ENCODE measurements at places on chromosomes 11 and 22.

DNA sequence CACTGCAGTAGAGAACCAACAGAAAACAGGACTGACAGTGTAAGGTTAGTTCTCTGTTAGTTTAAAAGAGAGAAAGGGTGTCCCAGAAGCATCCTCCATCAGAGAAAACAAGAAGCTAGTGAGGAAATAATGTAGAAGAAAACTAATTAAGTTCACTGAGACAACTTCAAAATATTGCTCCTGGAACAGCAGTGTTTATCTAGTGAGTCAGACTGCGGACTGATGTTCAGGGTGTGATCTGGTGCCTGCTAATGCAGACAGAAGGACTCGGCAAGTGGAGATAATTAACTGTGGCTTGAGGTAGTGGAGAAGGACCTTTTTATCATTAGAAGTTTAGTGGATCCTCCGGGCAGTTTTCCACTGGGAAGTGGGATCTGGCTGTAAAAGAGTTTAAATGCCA lies 55.4 kb downstream of the CDON start:
- DNase-seq, result no peak

- DNase-seq, result no peak
These were observed 1.3 kb upstream of the SLC39A13 start for GRCh38 chr11:47406896-47407745.

- no peak for DNase-seq
These were observed 111.1 kb downstream of the CTTN start for GRCh38 chr11:70509476-70509875.

- DNase-seq, result no peak
These were observed 1419.0 kb downstream of the TBC1D22A start for GRCh38 chr22:48181263-48181955.

- DNase-seq, result peak; percentile 100
These were observed at the start of gene FHIP1B for GRCh38 chr11:6234387-6235107. TSS of gene FHIP1B (minus strand) at chr11:6234636. CDS start at chr11:6224516, 10,120 bp downstream.

GRCh38 chr22:47205081-47205491 lies 442.6 kb downstream of the TBC1D22A start:
- no peak for DNase-seq

DNA sequence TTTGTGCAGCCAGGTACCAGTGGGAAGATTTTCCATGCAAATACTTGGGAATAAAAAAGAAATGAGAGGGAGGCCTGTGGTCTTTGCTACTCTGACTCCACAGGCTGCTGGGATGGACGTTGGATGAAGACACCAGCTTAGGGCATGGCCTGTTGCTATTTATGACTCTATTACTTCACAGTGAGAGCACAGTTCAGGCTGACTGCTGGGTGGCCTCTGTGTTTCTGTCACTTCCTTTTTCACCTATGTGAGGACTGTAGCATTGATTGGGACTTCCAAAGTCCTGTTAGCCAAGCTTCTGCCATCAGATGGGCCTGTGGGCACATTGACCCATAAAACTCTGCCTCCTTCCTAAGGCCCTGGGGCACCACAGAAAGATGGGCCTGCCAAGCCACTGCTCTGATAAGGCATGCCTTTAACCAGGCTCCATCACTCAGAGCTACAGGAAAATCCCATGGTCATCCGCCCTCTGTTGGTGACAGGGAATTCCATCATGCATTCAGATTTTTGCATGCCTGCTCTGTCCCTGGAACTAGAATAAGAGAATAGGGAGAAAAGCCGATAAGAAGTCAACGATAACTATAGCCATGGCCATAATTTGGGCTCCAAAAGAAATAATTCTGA lies 64.6 kb downstream of the KCNJ1 start:
- DNase-seq, result no peak

DNA sequence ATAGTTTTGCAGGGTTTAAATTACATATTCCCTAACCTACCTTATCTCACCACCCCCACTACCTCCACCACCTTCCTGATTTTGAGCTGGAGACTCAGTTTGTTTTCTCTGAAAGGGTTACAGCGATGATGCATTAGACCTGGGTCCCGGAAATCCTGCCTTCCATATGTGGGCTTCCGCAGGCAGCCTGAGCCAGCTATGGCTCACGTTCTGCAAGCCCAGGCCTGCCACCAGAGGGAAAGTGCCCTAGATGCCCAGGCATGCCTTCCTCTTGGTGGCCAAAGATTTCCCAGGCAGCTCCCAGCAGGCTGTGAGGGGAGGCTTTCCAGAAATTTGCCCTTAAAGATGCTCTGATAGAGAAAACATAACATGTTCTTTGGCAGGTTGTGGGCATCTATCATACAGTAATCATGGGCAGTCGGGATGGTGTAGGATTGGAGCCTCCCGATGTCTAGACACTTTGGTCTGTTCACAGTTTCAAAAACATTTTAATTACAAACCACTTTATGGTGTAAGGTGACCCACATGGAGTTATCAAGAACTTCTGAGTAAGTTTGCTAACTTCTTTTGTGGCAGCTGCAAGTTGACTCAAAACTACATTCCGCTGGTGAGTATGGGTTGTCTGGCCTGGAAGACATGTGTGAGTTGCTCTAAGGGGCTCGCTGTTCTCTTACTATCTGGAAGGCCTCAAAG lies 79.3 kb downstream of the MICAL2 start:
- DNase-seq, result no peak

GRCh38 chr11:110860461-110860860 lies 148.2 kb upstream of the ARHGAP20 start:
- no peak for DNase-seq

DNA sequence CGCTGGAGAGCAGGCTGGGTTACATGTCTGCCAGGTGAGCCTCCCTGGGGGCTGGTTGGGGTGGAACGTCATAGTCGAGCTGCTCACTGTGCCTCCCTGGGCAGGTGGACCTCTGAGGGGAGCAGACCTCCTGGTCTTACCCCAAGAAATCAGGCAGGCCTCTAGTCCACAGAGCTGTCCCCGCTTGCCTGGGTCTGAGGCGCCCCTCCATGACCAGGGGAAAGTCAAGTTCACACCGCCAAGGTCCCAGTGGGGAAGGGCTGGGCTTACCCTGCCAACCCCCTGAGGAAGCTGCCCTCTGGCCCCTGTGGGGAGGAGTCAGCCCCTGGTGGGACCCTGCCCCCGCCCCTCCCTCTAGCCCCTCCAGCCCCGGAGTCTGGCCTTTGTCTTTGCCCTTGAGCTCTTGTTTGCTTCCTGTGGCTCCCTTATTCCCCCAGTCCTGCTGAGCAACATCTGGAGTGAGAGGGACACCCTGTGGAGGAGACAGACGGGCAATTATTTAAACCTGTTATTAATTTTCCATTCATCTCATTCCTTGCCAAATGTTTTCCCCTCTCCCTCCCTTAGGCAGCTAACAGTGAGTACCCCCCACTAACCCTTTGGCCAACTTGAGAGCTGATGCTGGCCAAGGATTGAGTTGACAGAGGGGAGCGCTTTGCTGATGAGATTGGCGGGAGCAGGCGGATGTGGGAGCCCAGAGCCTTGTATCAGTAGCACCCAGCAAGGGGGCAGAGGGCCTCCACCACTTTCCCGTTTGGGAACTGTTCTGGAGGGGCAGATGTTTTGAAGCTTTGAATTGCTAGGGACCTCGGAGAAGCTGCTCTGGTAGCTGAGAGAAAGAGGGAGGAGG lies 83.4 kb downstream of the CEP164 start:
- DNase-seq, result no peak

- no peak for DNase-seq
These were observed 109.4 kb upstream of the KIRREL3 start for GRCh38 chr11:127109796-127110480.

- no peak for DNase-seq
These were observed 82.8 kb upstream of the E2F8 start for GRCh38 chr11:19323502-19323901.

DNA sequence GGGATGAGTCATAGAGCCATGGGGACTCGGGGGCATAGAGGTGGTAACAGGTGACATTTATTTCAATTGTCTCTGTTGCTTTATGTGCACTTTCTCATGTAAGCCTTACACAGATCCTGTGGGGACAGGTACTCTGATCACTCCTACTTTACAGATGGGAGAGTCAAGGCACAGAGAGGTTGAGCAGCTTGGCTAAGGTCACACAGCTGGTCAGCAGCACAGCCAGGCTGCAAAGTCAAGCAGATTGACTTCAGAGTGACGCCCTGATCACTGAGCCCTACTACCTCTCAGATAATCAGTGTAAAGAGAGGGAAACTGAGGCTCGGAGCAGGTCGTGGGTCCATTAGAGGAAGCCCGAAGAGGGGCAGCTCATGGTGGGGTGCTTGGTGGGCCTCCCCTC lies 3.5 kb downstream of the TMPRSS6 start:
- no peak for DNase-seq

GRCh38 chr11:36088266-36088972 lies 144.6 kb downstream of the LDLRAD3 start:
- no peak for DNase-seq

- DNase-seq, result no peak
These were observed 667 bp downstream of the ACCS start for GRCh38 chr11:44066732-44067141.

- DNase-seq, result no peak
These were observed 454.1 kb upstream of the CADM1 start for GRCh38 chr11:115958089-115959000.

DNA sequence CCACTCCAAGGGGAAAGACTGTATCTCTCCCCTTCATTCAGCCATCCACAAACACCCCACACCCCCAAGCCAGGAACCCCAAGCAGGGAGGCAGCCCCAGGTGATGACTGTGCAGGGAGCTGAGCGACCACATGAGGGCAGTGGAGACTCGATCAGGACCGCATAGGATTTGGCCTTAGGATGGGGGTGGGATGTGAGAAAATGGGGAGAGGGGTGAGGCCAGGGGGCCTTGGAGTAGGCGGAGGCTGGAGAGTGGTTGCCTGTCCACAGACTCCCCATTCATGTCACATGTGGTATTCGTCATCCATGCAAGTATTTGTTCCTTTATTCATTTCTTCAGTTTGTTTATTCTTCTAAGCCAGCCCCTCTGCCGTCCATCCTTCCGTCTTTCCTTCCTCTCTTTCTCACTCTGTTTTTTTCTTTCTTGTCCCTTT lies 2.7 kb upstream of the RHOD start:
- DNase-seq, result peak; percentile 42

DNA sequence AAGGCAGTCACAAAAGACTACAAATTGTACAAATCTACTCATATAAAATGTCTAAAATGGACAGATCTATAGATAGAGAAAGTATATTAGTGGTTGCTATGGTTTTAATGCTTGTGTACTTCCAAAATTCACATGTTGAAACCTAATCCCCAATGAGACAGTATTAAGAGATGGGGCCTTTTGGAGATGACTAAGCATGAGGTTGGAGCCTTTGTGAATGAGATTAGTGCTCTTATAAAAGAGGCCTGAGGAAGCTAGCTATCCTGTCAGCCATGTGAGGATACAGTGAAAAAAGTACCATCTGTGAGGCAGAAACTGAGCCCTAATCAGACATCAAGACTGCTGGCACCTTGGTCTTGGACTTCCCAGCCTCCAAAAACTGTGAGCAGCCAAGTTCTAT lies 82.6 kb downstream of the CYP2R1 start:
- no peak for DNase-seq

DNA sequence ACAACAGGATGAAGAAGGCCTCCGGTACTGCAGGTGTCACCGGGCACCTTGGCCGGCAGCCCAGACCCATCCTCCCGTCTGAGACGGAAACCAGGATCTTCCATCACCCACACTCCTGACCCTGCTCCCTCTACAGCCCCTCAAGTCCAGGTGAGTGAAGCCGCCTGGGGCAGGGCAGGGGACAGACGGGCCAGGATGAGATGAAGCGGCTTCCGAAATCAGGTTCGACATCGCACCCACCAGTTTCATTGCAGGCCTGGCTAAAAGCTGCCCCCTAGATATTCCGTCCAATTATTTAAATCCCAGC lies 639.1 kb downstream of the TBC1D22A start:
- DNase-seq, result no peak

DNA sequence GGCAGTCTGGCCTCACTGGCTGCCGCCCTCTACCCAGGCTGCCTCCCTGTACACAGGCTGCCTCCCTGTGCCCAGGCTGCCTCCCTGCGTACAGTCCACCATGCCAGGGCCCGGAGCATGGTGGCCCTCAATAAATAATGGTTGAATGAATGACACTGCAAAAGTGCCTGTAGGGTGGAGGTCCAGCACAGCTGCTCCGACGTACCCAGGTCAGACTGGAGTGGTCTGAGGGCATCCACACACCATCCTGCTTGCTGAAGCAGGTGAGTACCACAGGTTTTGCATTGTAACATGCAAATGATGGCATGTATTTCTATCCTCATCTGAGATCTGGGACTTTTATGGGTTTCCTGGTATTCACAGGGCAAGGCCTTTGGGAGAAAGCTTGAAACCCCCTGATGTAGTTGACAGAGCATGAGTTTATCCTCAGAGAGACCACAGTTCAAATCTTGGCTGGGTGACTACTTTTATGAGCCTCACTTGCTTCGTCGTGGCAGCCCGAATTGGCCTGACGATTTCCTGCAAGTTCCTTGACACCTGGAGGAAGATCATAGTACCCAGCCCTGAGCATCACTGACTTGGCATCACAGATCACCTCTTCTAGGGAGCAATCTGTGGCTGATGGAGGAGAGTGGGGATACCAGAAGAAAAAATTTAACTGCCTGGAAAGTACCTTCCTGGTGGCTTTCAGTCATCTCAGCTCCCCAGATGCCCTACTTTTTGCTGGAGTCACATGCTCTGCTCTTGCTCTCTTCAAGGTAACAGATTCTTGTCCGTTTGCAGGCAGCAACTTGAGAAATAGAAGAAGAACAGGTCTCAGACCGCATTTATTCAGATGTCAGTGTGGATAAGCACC lies 16.0 kb upstream of the CYB5R3 start:
- DNase-seq, result no peak

DNA sequence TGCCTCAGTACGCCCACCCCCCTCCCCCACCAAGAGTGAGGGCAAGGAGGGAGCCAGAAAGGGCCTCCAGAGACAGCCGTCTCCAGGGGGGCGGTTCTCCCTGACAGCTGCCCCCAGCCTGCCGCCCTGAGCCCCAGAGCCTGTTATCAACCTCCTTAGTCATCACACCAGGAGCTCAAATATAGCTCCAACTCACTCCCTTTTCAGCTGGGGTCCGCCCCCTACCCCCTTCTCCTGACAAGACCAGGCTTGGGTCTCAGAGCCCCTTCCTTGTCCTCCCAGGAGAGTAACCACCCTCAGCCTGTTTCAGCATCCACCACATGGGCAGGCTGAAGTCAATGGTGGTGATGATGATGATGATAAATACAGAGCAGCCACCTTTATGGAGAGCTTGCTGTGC lies 2.5 kb upstream of the INPP5J start:
- DNase-seq, result no peak

- DNase-seq, result no peak
These were observed 6.7 kb downstream of the CENPM start for GRCh38 chr22:41939981-41940831.
